ENCODE measurements at places on chromosomes 12 and 14.

DNA sequence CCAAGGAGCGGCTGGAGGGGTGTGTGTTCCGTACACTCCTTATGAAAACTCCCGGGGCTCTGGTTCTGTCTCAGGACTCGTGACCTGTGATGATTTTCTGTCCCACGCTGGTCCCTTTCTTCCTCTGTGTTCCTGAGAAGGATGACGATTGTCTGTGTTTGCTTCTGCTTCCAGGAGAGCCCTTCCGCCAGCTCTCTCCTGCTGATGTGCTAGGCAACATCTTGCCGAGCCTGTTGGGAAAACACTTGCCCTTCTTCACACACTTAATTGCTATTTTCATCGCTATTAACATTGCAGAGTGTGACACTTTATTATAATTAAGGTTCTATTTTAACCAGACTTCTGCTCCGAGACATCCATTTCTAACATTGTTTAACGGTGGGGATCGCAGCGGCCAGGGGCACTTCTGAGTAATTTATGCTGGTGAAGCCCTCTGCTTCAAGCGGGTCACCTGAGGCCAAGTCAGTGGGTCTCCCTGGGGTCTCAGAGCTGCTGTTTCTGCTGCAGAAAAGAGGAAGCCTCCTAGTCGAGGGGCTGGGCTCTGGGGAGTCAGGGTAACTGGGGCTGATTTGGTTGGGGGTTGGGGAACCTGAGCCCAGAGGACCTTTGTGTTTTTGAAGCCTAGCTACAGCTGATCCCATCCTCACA is 88.6 kb downstream of the PRMT8 start:
- no peak for DNase-seq

DNA sequence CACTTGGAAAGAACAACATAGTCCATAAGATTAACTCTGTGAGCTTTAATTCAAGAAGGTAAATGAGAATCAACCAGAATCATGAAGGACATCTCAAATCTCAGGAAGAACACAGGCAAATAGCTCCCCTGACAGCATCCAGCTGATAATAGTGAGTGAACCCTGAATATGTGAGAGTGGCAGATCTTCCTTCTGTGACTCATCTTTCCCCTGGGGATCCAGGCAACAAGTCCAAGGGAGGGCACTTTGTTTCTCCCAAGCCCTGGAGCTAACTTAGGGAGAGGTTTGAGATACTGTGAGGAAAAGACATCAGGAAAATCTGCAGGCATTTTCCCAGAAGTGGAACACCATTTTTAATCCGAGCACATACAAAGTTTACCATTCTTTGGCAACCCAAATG is 763.9 kb upstream of the MGAT4C start:
- DNase-seq, result no peak

DNA sequence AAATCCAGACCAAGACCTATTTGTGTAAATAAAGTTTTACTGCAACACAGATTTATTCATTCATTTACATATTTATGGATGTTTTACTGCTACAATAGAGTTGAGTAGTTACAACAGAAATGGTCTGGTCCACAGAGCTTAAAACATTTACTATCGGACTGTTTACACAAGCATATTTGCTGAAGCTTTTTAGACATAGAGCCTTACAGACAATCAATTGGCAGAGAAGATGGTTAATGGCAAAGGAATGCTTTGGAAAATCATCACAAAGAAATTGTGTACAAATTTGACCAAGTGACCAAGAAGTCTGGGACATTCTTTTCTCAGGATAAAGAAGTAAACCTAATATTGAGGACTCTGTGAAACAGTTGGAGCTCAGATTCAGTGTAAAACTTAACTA is 504.3 kb downstream of the SLC16A7 start:
- DNase-seq, result no peak

DNA sequence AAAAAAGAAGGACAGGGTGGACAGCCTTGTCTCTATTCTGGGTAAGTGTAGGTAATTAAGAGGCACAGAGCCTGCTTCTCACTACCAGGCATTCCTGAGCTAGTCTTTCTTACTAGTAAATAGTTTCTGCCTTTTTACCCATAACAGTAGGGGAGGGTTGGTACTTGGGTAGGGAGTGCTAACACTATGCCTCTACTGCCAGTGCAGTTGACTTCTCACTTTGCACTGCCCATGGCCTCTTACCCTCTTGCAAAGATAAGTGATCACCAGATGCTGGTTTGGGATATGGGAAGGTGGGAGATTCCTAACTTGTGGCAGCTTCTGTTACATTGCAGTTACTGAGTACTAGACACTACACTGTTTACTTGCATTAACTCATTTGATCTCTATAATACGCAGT is 11.6 kb downstream of the AHSA1 start:
- no peak for DNase-seq

- no peak for DNase-seq
Observed at GRCh38 chr12:92570056-92570753, 132.6 kb upstream of the PLEKHG7 start.

- DNase-seq, result no peak
Observed at GRCh38 chr12:26963413-26963812, 25.1 kb downstream of the FGFR1OP2 start.

DNA sequence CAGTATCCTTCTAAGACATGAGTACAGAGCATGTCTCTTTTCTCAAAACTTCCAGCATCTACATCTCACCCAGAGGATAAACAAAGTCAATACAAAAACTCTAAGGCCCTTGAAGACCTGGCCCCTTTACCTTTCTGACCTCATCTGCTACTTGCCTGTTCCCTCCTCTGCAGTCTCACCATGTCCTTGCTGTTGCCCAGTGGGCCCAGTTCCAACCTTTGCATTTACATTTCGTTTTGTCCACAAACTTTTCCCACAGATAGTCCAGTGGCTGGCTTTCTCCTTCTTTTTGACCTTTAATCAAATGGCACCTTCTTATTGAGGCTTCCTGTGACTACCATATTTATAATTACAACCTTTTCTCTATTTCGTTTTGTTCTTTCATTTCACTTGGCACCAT is 1.6 kb downstream of the IRAK4 start:
- no peak for DNase-seq

GRCh38 chr12:104707194-104707593 is 250.4 kb downstream of the CHST11 start:
- no peak for DNase-seq

GRCh38 chr14:44847526-44848309 is 114.0 kb downstream of the KLHL28 start:
- DNase-seq, result no peak

DNA sequence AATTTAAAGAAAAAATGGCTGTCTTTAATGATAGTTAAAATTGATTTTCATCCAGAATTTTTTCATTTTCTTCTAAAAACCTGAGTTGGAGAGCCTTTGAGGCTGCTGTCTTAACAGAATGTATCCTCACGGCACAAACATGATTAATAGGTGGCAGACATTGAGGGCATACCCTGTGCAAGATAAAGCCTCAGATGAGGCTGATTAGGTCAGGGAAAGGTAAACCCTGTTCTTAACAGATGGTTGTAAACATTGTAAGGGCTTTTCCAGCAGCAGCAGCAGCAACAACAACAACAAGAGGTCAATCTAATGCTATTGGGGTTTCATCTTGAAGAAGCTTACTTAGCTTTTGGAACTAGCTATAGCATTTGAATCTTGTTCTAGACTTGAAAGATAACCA is 17.4 kb downstream of the GNG2 start:
- DNase-seq, result no peak

DNA sequence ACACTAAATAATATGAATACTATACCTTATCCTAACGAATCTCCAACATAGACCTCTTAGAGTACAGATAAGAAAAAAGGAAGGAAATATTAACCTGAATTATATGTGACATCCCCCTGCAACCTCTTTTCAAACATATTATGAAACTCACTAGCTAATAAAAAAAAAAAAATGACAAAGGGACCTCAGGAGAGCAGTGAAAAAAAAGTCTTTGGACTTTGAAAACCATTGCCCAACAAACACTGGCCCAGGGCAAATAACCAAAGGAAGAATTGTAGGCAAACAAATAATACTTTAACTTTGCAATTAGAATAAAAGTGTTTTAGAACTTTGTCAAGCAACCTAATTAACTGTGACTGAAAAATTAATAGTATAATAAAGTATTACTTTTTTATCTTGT is 7.7 kb downstream of the SOX5 start:
- no peak for DNase-seq

DNA sequence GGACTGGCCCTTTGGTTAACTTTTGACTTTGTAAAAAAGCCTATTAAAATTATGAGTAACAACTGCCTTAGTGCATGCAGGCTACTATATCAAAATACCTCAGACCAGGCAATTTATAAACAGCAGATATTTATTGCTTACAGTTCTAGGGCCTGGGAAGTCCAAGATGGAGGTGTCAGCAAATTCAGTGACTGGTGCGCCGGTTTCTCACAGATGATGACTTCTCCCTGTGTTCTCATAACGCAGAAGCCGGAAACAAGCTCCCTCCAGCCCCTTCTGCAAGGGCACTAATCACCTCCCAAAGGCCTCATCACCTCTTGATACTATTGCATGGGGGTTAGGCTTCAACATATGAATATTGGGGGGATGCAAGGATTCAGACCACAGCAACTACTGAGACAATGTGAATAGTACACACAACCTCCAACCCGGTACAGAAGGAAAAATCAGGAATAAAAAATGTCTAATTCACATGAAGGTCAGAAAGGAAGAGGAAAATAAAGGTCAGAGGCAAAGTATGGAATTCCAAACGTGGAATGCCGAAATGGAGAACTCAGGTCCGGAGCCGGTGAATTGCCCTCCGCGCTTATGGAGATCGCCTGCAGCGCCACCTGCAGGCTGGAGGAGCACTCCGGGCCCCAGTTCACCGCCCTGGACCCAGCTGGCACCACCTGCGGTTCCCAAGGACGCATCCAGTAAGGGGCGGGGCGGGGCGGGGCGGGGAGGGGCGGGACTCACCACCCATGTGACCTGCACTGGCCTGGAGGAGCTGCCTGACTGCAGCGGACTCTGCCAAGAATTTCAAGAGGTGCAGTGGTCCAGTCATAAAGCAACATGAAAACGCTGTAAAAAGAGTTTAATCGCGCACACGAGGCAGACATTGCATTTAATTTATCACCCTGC is 203.4 kb downstream of the KIF26A start:
- no peak for DNase-seq

GRCh38 chr14:91264151-91265150 is 19.9 kb upstream of the GPR68 start:
- DNase-seq, result no peak

DNA sequence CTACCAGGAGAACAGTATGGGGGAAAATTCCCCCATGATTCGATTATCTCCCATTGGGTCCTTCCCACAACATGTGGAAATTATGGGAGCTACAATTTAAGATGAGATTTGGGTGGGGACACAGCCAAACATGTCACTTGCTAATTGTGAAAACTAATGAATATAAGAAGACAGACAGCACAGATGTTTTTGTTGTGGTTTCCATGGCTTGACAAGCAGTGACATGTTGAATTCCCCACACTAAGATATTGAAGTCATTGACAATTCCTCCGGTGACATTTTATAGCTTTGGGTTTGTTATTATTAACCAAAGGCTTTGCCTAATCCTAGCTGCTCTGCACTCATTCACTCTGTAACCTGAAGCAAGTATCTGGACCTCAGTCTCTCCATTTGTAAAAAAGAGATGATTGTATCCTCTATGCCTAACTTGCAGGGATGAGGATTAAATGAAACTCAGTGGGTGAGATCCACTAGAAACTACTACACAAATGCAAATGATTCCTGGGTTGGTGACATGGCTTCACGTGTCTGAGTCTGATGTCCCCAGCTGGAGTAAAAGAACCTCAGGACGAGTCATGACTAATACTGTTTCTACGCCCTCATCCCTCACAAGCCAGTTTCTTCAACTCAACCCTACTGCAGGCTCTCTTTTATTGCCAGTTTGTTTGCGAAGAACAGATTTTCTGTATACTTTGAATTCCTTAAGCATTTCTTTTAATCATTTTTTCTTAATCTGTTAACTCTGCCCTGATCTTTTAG is 71.6 kb downstream of the ASCL1 start:
- no peak for DNase-seq

DNA sequence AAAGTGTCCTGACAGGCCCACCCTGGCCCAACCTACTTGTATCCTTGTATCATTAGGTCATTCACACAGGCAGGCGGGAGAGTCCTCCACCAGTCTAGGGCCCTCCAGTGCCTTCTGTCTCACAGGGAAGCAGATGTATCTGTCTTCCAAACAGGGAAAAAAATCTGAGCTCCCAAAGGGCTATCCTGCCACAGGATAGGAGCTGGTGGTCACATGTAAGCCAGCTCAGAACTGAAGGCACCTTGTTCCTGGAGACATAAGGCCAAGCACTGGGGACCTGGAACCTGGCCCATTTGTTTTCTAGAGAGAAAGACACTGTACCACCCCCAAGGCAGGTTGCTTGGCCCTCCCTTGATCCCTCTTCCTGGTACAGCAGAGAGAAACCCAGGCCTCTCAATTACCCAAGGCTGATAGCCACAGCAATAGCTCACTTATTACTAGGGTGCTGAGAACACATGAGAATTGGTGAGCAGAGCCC is 19.4 kb upstream of the PLEKHH1 start:
- DNase-seq, result no peak

- no peak for DNase-seq
Observed at GRCh38 chr14:45198551-45198950, 54.5 kb downstream of the MIS18BP1 start.

DNA sequence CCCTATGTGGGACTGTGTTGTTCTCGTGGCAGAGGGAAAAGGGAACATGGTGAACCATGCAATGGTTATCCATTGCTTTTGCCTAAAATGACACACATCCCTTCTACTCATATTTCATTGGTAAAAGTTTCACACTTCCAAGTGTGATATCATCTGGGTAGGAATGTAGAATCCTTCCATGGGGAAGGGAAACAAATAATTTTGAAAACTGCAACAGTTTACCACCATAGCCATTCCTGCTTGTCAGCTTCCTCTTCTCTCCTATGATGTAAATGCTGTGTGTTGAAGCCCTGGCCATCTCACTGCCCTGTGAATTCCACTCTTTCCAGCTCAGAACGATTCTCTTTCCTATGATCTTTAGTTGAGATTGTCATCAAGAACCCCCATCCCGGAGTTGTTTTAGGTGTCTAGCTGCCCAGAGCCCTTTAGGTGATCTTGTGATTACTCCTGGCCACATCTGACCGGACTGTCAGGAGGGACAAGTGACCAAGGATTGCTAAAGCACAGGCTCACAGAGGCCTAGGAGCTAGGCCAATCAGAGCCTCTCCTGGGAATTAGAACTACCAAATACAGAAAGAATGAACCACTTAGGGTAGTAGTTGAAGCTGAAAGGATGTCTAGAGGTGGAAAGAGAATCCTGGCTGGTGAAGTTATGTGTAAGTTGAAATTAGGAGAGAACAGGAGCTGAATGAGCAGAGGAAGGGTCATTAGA is 84.6 kb downstream of the VCPKMT start:
- no peak for DNase-seq

DNA sequence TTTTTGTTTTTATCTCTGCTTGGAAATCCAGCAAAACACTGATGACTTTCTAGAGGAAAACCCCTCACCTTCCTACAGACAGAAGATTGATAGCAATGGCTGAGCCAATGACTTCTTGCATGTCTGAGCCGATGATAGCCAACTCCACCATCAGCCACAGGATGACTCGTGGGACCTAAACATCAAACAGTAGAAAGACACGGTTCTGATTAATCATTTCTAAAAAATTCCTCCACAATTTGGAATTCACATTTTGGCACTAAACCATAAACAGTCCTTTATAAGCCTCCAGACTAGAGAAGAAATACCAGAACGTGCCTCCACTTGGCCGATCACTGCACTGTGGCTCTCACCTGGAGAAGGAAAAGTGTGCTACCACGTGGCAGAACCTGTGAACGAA is 25.9 kb downstream of the SLC11A2 start:
- DNase-seq, result no peak
